ENCODE measurements at places on chromosomes 13 and 19.

GRCh38 chr13:66357463-66357862 lies 872.7 kb downstream of the PCDH9 start:
- DNase-seq = no peak

- DNase-seq = no peak
Observed at GRCh38 chr13:46058268-46058667, 5.7 kb upstream of the ZC3H13 start.

- DNase-seq = no peak
Observed at GRCh38 chr19:13884726-13885591, 8.0 kb downstream of the NANOS3 start.

GRCh38 chr19:31264041-31264778 lies 85.0 kb downstream of the TSHZ3 start:
- DNase-seq = no peak

- DNase-seq = no peak
Observed at GRCh38 chr19:41911889-41912731, 16.1 kb downstream of the ERFL start.

GRCh38 chr19:6275170-6275744 lies 4.5 kb downstream of the MLLT1 start:
- no peak for DNase-seq

DNA sequence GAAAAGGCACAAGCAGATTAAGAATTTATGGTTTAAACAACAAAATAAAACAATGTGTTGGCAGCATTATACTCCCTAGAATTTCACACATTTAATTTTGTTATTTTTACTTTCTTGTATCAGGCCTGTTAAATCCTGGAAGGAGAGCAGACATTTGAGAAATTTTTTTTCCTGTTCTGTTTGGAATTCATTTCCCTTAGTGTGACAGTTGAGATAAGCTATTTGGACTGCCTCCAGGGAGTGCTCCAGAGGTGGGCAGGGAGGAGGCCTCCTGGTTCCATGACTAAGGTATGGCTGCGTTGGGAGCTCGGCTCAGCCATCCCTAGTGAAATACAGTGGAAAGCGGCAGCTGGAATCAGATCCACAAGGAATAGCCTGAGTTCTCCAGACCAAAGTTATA lies 185.7 kb downstream of the KCNRG start:
- DNase-seq = no peak

GRCh38 chr19:30360376-30361106 lies 11.6 kb upstream of the ZNF536 start:
- no peak for DNase-seq

- no peak for DNase-seq
Observed at GRCh38 chr13:78413887-78414553, 189.3 kb downstream of the POU4F1 start.

- DNase-seq = no peak
Observed at GRCh38 chr19:17398902-17399527, 5.0 kb upstream of the CCDC194 start.

DNA sequence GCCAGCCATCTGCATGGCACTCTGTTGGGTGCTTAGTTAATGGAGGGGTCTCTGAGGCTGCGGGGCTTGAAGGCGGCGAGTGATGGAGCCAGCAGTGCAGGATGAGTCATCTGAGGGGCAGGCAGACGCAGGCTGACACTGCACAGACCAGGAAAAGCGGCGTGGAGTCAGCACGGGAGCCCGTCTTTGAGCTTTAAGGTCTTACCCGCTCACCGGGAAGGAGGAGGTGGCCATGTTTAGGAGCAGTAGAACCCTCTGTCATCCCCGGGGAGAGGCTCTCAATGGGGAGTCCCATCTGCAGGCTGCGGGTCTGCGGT lies 13.1 kb downstream of the NAXD start:
- no peak for DNase-seq

- peak; percentile 38 for DNase-seq
Observed at GRCh38 chr19:10861103-10861651, 10.2 kb upstream of the CARM1 start.

GRCh38 chr13:95614641-95615245 lies 29.8 kb downstream of the DZIP1 start:
- DNase-seq = no peak

Measured in fibroblast of skin of scalp (primary cell).